ENCODE measurements at places on chromosomes 5 and 9. TPM values are rescaled to one million over a fixed set of nuclear protein-coding genes. Genes with fewer than 3 reads are reported as not detected.

DNA sequence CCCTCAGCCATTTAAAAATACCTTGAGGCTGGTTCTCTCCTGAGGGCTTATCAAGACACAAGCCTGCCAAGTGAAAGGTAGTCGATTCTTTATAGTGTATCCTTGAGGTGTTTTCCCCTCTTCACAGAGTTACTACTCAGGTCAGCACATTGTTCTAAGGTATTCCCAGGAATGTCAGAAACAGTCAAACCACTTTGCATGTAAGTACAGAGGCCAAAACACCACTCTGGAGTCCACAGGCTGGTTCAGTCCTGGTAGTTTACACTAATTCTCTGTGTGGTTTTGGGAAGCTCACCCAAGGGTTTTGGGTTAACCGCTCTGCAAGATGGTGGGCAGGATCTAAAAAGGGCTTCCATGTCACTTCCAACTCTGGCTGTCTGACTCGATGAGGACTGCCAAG, 162.3 kb upstream of the PPP2R2B start:
- no peaks in the 10 kb centered on the region for H3K4me1 ChIP-seq
- H3K27ac ChIP-seq, result no peak overlapping the region
- no peaks in the 10 kb centered on the region for H3K36me3 ChIP-seq
- no peak overlapping the region for H3K4me3 ChIP-seq

The ERCC8 gene
- total RNA-seq, result 8.3 TPM

GRCh38 chr5:177473443-177474001, at the start of gene DBN1:
Gene DBN1 (minus strand): TSS chr5:177473634. CDS start chr5:177473521, 113 bp downstream.
- no peaks in the 10 kb centered on the region for H3K4me1 ChIP-seq
- no peak within 1 kb of the TSS for H3K4me3 ChIP-seq
- DNase-seq, result no peak
- no peaks in the 10 kb centered on the region for H3K36me3 ChIP-seq

DNA sequence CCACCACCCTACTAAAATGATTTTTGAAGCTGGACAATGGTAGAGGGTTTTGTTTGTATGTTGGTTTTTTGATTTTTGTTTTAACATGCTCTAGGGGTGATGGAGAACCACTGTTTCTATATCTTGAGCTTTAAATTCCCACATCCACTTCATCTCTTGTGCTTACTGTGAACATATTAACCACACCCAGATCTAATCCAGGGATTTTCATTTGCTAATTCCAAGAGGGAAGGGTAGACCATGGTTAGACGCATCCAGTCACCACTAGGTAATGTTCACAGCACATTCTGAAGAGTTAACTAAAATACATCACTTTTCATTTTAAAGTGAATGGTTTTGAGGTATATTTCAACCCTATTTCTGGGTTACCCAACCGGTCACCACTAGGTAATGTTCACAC, 36.5 kb upstream of the IQGAP2 start:
- no peaks in the 10 kb centered on the region for H3K27me3 ChIP-seq
- peaks cover 5% of the 10 kb centered on the region for H3K4me1 ChIP-seq
- H3K4me3 ChIP-seq, result no peak overlapping the region
- DNase-seq, result no peak

The CMYA5 gene
- 2.9 TPM for total RNA-seq

DNA sequence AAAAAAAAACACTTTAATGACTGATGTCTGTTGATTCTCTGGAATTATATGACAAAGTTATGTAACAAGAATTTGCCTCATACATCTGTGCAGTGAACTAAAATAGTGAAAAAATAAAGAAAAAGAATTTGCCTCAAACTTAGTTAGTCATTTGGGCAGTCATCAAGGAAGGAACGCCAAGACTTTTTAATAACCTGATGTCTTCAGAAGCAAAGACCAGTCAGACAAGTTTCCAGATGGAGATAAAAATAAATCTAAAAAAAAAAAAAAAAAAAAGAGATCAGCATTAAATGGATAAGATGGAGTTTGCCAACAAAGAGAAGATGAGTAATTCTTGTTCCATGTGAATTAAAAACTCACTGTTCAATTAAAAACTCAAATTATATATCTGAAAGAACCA, 52.3 kb upstream of the JMY start:
- H3K27me3 ChIP-seq, result no peaks in the 10 kb centered on the region
- no peaks in the 10 kb centered on the region for H3K36me3 ChIP-seq
- no peak overlapping the region for H3K27ac ChIP-seq
- no peak overlapping the region for H3K4me3 ChIP-seq

GRCh38 chr5:36422952-36423351, 121.2 kb upstream of the RANBP3L start:
- H3K4me3 ChIP-seq, result no peak overlapping the region
- H3K4me1 ChIP-seq, result no peaks in the 10 kb centered on the region
- no peaks in the 10 kb centered on the region for H3K36me3 ChIP-seq
- H3K27ac ChIP-seq, result no peak overlapping the region
- no peaks in the 10 kb centered on the region for H3K27me3 ChIP-seq
- DNase-seq, result no peak

DNA sequence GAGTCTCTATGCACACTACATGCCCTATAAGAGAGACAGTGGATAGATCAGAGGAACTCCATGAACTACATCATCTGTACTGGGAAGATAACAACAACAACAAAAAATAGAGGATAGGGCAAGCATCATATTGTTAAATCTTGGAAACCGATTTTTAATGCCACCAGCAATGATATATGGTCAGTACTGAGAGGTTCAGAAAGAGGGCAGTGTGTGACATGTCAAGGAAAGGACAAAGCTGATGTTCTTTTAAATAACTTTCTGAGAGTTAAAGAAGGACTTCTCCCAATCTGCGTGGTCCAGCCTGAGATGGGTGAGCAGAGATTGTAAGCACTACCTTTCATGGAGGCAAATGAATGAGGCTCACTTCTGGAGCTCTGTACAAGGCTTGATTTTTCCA, 62.0 kb upstream of the PHF24 start:
- H3K36me3 ChIP-seq, result no peaks in the 10 kb centered on the region
- no peaks in the 10 kb centered on the region for H3K27me3 ChIP-seq
- no peak overlapping the region for H3K27ac ChIP-seq
- no peaks in the 10 kb centered on the region for H3K4me1 ChIP-seq
- H3K4me3 ChIP-seq, result no peak overlapping the region

The SYK gene
- total RNA-seq, result 5.3 TPM

The CD14 gene
- 297 TPM for total RNA-seq
